ENCODE measurements at places on chromosomes 12 and 14. TPM values are rescaled to one million over a fixed set of nuclear protein-coding genes. Genes with fewer than 3 reads are reported as not detected.
A peak's percentile ranks its signal among the peaks of the same experiment; 100 is the strongest.

GRCh38 chr12:39990122-39991101, 115.5 kb downstream of the SLC2A13 start:
- DNase-seq, result no peak
- H3K36me3 ChIP-seq, result no peaks in the 10 kb centered on the region
- H3K4me1 ChIP-seq, result no peaks in the 10 kb centered on the region
- no peaks in the 10 kb centered on the region for H3K27me3 ChIP-seq
- H3K27ac ChIP-seq, result no peak overlapping the region

GRCh38 chr12:76265424-76266180, 82.6 kb downstream of the BBS10 start:
- no peaks in the 10 kb centered on the region for H3K4me1 ChIP-seq
- no peaks in the 10 kb centered on the region for H3K27me3 ChIP-seq
- no peak for DNase-seq

DNA sequence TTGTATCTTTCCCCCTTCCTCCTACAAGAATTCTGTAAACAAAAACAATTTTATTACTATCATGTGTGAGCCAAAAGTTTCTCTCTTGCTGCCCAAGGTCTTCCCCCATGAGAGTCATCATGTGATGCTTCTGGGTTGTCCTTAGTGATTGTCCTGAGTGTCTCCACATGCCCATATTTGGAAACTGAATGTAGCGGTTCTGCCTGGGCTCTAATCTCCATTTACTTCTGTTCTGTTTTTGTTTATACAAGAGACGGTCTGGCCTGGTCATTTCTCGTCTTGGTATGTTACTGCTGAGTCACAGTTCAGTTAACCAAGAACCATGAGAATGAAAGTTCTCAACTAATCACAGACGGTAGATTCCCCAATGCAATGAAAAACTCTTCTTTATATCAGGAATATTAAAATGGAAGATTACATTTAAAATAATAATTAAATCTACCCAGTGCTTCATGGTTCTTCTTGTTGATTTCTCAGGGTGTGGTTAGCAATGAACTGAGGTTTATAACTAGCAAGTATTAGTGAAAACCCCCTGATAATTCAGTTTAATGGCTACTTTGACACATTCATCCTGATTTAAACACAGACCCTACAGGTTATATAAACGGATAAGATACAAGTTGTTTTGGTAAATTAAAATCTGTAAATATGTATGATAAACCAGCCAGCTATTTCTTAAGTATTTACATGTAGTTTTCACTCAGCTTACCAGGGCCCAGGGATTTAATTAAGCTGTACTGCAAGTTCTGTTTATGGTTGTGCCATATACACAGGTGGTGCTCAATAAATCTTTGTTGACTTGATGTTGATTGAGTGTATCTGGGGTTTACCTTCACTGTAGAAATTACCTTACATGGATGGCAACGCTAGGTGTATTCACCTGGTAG, 81.1 kb downstream of the PELI2 start:
- no peaks in the 10 kb centered on the region for H3K36me3 ChIP-seq
- DNase-seq, result no peak
- H3K27me3 ChIP-seq, result no peaks in the 10 kb centered on the region
- H3K4me1 ChIP-seq, result peaks cover 7% of the 10 kb centered on the region
- H3K27ac ChIP-seq, result no peak overlapping the region

- H3K4me1 ChIP-seq, result peaks cover 17% of the 10 kb centered on the region
- H3K27me3 ChIP-seq, result peaks cover 2% of the 10 kb centered on the region
- no peak overlapping the region for H3K27ac ChIP-seq
- DNase-seq, result no peak
- H3K36me3 ChIP-seq, result no peaks in the 10 kb centered on the region
These were observed 19.7 kb downstream of the VDR start for GRCh38 chr12:47885012-47885501.

GRCh38 chr12:55008944-55009585, 10.7 kb upstream of the NEUROD4 start:
- H3K27ac ChIP-seq, result no peak overlapping the region
- no peaks in the 10 kb centered on the region for H3K36me3 ChIP-seq
- no peaks in the 10 kb centered on the region for H3K4me1 ChIP-seq
- no peak overlapping the region for H3K4me3 ChIP-seq

DNA sequence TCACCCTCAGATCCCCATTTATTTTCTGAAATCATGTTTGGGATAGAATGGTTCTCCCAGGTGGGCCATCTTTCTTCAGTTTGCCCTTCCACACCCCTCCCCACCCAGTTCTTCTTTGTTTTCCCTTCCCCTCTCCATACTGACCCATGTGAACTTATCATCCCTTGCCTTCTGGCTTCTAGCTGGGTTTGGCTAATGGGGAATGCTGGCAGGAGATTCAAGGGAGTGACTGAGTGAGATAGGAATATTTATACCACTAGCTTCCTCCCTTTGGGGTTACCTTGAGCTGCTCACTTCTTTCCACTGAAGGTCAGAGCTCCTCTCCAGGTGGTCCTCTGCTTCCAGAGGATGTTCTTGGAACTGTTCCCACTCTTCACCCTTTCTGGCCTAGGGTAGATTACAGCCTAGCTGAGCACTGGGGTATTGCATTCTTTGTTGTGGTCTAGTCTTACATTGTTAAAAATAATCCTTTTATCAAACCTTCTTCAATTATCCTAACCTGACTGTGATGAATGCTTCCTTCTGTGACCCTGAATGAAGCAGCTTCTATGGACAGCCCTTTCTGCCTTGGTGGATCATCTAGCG, 88.3 kb upstream of the ATP2B1 start:
- no peak overlapping the region for H3K27ac ChIP-seq
- H3K27me3 ChIP-seq, result no peaks in the 10 kb centered on the region
- H3K36me3 ChIP-seq, result no peaks in the 10 kb centered on the region
- no peak overlapping the region for H3K4me3 ChIP-seq

- H3K4me3 ChIP-seq, result no peak overlapping the region
- H3K36me3 ChIP-seq, result peaks cover 27% of the 10 kb centered on the region
- DNase-seq, result peak; percentile 81
- peaks cover 74% of the 10 kb centered on the region for H3K4me1 ChIP-seq
- no peaks in the 10 kb centered on the region for H3K27me3 ChIP-seq
These were observed 44.3 kb downstream of the NCOR2 start for GRCh38 chr12:124523071-124523470.

The NANOG gene
- total RNA-seq, result 0.20 TPM

The UNC79 gene
- 7.9 TPM for total RNA-seq

The ADCY4 gene
- total RNA-seq, result 3.5 TPM
